ENCODE measurements at places on chromosomes 7 and 10.

DNA sequence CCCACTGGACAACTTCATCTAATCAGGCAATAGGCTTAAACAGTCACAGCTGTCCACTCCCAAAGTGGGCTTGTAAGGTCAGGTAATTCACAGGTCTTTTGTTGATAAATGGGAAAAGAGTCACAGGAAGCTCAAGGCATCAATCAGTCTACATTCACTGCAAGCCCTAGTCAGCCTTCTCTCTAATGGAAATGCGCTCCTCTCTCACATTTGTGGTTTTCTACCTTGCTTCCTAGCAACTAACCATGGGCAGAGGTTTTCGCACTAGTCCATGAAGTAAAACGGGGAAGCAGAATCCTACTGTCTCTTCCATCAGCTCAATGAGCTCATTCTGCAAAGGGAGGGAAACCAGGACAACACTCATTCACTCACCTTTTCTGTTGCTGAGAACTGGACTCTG is 53.5 kb upstream of the APBB1IP start:
- no peak for DNase-seq

DNA sequence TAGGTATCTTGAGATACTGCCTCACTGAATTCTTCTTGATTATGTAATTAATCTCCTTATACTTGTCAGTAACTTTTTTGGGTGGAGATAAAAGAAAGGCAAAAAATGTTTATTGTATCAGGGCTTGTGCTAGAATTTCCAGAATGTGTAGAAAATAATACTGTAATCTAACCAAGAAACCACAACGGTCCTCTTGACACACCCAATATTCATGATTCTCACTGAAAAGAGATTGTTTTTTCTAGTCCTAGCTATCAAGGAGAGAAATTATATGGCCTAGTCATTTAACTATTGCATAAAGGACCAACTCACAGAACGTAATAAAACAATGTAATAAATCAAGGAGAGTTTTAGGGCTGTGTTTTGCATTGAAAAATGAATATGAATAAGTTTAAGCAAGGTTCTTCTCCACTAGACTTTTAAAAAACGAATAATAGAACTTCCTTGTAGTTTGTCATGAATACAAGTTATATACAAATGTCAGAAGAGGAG is 80.0 kb upstream of the STEAP4 start:
- DNase-seq = no peak

GRCh38 chr10:60208676-60209269 is 180.9 kb downstream of the ANK3 start:
- peak; percentile 18 for DNase-seq

DNA sequence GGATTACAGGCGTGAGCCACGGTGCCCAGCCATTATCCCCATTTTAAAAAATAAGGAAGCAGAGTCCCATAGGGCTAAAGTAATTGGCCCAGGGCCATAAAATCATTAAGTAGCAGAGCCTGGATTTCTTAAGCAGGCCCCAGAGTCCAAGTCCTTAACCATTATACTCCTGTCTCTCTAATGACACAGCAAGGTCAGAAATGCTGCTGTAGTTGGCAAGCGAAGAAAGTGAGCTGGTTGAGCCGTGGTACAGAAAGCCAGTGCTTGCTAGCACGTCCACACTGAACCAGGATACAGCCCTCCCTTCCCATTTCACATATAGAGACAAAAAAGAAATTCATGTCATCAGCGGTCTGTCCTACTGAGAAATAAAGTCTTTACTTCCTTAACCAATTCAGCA is 562.7 kb downstream of the GALNT17 start:
- no peak for DNase-seq

- no peak for DNase-seq
These were observed 56.1 kb downstream of the ADCYAP1R1 start for GRCh38 chr7:31108097-31108657.

- no peak for DNase-seq
These were observed 81.0 kb upstream of the PFKP start for GRCh38 chr10:2986391-2986801.

- no peak for DNase-seq
These were observed 28.5 kb upstream of the CXCL12 start for GRCh38 chr10:44413416-44413815.

GRCh38 chr10:35391153-35391953 is 55.0 kb downstream of the CCNY start:
- no peak for DNase-seq

- DNase-seq = no peak
These were observed 135.9 kb downstream of the LRRN3 start for GRCh38 chr7:111226800-111227199.

DNA sequence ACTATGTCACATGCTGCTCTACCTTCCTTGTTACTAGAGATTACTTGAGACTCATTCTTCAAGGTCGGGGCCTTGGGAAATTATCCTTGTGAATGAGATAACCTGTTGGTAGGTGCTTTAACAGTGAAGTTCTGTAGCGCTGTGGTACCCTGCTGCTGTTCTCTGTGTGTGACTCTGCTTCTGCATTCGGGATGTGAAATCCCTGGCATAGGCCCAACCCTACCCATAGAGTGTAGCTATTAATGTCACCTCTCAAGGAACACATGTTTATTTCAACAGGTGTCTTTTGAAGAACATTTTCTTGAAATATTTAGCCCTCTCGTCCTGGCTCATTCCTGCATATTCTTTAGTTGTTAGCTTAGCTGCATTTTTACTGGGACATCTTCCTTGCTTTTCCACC is 41.8 kb upstream of the TMEM236 start:
- DNase-seq = no peak

- no peak for DNase-seq
These were observed 23.1 kb upstream of the DDIT4 start for GRCh38 chr10:72250666-72251065.

- no peak for DNase-seq
These were observed 12.5 kb downstream of the TBX20 start for GRCh38 chr7:35241436-35241835.

- no peak for DNase-seq
These were observed 917.0 kb downstream of the CNTNAP2 start for GRCh38 chr7:147033641-147034040.

GRCh38 chr10:130463876-130464364 is 327.7 kb downstream of the GLRX3 start:
- DNase-seq = no peak

DNA sequence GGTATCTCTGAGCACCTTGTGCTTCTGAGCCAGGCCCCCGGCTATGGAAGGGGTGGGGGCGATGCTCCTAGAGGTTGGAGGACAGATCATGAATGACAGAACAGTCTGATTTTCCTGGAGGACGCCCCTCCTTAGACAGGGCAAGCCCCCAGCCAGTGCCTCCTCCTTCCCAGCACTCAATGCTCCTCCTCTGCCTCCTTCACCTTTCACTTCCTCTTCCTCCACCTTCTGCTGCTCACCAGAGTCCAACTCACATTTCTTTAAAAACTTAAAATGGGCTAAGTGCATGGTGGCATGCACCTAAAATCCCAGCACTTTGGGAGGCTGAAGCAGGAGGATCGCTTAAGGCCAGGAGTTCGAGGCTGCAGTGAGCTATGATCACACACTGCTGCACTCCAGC is 71.1 kb upstream of the CUX1 start:
- DNase-seq = no peak

DNA sequence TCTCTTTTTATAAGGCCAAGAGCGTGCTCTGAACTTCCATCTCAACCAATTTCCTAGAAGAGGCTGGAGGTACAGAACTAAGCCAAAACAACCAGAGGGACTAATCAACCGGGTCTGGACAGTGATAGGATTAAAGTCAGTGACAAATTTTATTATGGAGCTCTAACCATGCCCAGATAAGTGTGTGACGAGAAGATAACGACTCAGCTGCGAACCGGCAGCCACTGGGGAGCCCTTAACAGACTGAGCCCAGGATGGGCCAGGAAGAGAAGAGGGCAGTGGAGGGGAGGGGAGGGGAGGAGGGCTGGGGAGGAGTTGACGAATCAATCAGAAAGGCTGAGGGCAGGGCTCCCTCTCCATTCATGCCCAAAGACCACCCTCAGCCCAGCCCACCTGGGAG is 119.9 kb downstream of the PLXNA4 start:
- no peak for DNase-seq

- no peak for DNase-seq
These were observed 20.9 kb downstream of the PLAC9 start for GRCh38 chr10:80153460-80153859.

DNA sequence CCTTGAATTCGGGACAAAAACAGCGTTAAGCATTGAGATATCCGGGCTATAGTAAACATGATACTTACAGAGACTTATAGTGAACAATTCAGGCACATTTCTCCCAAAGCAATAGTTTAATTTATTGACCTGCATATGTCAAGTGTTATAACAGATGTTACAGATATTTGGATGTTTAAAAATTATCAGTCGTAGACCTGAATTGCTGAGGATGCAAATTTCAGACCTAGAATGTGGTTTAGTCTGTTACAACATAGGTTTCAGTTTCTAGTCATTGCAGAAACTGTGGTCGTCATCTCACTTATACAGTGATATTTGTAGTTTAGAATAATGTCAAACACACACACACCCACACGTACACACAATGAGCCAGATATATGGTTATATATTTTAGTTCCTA is 85.2 kb downstream of the VTI1A start:
- DNase-seq = no peak

DNA sequence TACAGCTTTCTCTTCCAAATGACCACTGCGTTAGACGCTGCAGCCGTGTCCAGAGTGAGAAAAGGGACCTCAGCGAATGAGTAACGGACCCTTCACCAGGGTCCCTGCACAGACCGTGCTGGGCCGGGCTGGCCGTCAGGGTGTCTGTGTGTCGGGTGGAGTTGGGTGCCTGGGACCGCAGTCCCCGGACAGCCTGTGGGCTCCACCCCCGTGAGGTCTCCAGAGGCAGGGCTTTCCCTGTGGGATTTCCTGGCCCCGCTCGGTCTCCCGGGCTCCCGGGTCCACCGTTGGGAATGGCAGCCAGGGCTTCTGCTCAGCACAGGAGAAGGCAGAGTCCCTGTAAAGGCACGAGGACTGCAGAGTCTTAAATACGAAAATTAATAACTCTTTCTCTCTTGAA is 509.7 kb downstream of the TCERG1L start:
- DNase-seq = no peak

- no peak for DNase-seq
These were observed 570.4 kb upstream of the ANKRD30A start for GRCh38 chr10:36555036-36555435.

GRCh38 chr7:123661765-123662164 is 6.1 kb downstream of the LMOD2 start:
- DNase-seq = no peak

DNA sequence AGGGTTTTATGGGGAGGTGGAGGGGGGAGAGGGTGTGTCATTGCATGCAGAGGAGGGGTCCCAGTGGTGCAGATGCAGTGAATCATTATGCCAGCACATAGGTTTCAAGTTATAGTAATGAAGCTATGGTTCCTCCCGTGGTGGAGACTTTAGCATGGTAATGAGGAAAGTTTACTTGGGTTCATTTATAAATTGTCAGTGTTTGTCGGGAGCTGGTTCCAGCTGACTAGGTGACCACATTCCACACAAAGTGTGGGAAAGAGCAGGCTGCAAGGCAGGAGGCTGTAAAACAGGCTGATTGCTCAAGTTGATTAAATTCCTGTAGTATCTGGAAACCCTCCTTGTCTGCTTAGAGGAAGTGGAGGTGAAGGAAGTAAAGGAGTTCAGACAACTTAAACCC is 78.9 kb downstream of the SRI start:
- DNase-seq = no peak

- no peak for DNase-seq
These were observed 239.5 kb upstream of the PLXNA4 start for GRCh38 chr7:132815696-132816311.

GRCh38 chr10:121217331-121217730 is 366.2 kb downstream of the WDR11 start:
- DNase-seq = no peak

DNA sequence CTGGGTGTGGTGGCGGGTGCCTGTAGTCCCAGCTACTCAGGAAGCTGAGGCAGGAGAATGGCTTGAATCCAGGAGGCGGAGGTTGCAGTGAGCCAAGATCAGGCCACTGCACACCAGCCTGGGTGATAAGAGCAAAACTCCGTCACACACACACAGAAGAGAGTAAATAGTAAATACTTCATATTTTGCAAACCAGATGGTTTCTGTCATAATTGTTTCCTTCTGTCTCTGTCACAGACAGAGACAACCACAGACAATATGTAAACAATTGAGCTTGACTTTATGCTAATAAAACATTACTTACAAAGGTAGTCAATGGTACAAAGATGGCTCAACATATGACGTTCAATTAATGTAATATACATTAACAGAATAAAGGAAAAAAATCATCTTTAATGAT is 83.7 kb downstream of the JMJD1C start:
- DNase-seq = no peak

DNA sequence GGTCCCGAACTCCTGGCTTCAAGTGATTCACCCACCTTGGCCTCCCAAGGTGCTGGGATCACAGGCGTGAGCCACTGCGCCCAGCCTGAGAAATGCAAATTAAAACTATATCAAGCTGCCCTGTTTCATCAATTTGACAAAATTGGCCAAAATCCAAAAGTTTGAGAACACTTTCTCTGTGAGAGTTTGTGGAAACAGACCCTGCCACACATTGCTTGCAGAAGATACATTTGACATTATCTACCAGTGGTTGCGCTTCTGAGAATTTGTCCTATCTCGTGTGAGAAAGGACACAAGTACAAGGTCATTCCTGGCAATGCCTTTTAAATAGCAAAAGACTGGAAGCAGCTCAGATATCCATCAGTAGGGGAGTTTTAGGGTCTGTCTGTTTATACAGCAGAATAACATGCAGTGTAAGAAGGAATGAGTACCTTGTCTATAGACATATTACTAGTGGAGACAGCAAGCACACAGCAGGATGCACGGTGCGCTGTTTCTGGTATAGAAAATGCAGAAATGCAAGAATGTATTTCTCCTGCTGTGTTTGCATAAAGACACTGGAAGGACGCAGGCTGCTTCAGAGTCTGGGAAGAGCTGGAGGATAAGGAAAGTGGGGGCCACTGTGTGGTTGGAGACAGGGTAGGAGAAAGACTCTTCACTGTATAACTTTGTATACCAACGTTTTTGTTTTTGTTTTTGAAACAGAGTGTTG is 4.3 kb downstream of the LHPP start:
- DNase-seq = no peak

- DNase-seq = no peak
These were observed at the start of gene BHLHA15 for GRCh38 chr7:98211221-98211675. BHLHA15 (plus strand) TSS chr7:98211439; CDS start chr7:98212310, 871 bp downstream.

- DNase-seq = no peak
These were observed 6.1 kb downstream of the COL1A2 start for GRCh38 chr7:94400643-94401427.

DNA sequence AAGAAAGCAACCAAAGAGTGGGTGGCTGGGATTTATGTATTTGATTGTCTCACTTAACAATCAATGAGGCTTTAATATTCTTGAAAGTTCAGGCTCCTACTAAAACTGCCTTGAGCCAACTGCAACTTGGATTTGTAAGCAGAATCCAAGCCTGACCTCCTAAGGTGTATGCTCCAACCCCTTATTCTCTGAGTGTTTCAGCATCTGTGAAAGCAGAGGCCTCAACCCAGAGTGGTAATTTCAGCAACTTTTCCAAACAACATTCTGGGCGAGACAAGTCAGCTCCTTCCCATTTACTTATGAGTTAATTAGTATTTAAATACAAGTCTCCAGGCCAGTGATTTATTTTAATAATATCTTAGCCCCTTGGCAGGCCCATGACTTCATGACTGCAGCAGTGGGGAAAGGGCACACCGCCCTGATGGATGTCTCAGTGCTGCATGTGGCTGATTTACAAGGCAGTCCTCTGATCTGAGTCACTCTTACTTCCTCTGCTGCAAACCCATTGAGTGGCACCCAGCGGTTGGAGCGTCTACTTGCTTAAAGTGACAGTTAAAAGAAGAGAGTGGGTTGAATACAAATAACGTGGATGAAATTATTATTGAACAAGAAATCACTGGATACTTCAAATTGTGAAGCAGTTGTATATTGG is 209.1 kb downstream of the TRIL start:
- DNase-seq = no peak

GRCh38 chr7:43615558-43616145 is 32.7 kb downstream of the STK17A start:
- no peak for DNase-seq
